Activated CD4-positive, alpha-beta T cell treated with anti-CD3 and anti-CD28 coated beads, Interleukin-2, amount 50 U/mL, for 24 hours (primary cell): ENCODE measurements at places on chromosomes 1 and 21.

DNA sequence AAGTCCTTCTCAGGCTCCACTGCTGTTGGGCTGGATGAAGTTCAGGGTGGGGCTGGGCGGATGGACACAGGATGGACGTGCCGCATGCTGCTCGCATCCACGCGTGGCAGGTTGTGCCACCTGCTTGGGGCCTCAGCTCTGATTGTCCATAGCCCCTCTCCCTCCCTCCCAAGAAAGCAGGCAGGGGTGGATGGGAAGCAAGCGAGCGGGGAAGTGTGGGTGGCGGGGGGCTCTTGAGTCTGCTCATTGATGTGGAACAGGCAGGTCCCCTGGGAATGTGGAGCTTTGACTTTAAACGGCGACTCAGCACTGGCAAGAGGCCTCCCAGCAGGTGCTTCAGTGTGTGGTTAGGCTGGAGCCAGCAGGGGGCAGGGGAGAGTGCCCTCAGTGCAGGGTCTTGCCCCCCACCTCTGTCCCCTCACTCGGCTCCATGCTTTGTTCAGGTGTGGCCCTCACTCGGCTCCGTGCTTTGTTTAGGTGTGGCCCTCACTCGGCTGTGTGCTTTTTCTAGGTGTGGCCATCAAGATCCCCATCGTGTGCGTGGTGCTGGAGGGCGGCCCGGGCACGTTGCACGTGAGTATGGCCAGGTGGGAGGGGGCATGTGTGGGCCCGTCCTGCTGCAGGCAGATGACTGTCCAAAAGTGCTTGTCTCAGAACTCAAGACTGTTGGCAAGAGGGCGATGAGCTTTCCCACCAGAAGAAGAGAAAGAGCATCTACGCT is 23.9 kb downstream of the TRPM2 start:
- DNase-seq = no peak

- no peak for DNase-seq
Observed at GRCh38 chr1:36988741-36989193, 45.5 kb downstream of the GRIK3 start.

DNA sequence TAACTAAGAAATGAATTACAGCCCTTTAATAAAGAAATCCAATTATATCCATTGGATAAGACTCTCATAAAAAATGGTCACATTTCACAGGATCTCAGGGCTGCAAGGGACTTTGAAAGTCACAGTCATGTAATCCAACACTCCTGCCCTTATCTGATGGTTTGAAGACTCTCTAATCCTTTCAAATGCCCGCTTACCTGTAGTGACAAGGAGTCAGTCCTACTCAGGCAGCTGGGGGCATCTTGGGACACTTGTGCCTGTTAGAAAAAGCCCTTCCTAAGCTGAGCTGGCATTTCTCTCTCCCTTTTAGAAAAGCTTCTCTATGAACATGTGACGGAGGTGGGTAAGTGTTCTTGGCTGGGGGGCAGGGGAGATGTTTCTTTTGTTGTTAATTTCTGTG is 11.0 kb upstream of the ZNF691 start:
- DNase-seq = no peak

DNA sequence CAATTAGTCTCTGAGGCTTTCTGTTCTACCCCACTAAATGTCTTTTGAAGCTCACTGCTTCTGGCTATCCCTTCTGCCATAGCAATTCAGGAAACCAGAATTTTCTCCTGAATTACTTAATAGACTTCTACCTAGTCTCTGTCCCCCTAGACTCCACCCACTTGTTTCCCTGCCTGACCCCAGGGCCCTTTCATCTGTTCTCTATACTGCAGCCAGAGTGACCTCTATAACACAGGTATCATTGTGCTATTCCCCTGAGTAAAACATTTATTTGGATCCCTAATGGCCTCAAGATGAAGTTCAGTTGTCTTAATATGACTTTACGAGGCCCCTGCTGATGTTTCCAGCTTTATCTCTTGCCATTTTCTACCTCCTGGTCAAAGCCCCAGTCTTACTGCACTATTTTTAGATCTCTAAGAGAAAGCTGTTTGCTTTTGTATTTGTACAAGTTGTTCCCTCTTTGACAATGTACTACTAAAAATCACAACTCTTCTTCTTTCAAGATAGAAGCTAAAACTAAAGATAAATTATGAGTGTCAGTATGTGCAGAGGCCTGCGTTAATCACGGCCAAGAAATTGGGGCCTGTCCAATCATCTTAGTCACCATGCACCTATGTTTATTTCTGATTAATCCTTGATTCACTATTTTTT is 54.5 kb downstream of the ATP1B1 start:
- no peak for DNase-seq

GRCh38 chr1:27133991-27134390 is 20.9 kb downstream of the SLC9A1 start:
- DNase-seq = no peak

DNA sequence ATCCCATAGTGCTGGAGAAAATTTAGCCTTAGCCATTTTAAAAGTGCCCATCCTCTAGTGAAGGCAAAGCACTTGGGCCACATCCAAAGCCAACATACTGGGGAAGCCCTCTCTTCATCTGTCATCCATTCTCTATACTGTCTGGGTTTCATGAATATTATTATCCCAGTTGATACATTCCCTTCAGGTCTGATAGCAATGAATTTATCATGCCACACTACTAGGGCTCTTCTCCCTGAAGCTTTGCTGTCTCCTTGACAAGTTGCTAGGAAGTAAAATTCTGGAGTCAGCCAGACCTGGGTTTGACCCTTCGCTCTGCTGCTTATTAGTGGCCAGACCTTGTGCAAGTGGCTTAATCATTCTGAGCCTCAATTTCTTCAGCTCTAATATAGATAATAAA is 1041.4 kb upstream of the ADGRL2 start:
- DNase-seq = no peak
